ENCODE measurements at places on chromosomes 3 and 15.

- no peak for DNase-seq
These were observed 11.5 kb downstream of the KBTBD13 start for GRCh38 chr15:65087873-65088642.

DNA sequence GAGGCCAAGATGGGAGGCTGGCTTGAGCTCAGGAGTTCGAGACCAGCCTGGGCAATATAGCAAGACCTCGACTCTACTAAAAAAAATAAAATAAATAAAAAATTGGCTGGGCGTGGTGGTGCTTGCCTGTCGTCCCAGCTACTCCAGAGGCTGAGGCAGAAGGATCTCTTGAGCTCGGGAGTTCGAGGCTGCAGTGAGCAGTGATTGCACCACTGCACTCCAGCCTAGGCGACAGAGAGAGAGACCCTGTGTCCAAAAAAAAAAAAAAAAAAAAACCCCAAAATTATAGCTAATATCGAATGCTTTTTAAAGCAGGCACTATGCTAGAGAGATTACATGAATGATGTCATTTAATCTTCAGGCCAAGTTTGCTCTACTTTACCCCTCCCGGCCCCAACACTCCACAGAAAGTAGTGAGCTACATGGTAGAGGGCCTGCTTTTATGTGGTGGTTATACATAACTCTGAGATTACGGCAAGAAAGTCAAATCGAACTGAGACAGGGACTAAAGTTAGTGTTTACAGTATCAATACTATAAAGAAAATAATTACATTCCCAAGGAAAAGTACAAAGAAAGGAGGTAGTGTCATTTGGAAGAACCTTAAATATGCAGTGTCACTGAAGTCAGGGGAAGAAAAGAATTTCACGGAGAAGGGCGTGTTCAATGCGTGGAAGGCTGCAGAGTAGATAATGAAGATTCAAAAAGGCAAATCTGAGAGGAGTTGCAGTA is 1.1 kb downstream of the ADPGK start:
- DNase-seq, result peak; percentile 18

DNA sequence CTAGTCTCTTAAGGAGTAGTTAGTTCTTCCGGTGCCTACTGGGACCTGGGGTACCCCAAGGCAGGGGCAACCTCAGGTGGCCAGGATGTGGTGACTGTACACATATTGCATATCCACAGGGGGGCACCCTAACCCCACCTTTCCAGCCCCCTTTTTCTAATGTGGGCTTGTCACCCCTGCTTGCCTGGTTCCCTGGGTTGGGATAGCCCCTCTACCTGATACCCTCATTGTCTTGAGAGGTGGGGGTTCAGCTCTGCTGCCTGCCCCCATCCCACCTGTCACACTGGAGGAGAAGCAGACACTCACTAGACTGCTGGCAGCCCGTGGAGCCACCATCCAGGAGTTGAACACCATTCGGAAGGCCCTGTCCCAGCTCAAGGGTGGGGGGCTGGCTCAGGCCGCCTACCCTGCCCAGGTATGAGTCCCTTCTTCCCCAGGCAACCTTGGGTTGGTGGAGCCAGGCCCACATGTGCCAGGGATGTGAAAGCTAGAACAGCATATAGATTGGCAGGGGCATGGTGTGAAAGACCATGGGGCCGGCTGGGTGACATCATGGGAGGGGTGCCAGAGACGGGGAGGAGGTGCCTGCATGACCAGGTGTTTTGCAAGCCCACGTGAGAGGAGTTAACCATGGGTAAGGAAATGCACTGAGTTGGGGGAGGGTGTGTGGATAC is 4.0 kb downstream of the GLYCTK start:
- DNase-seq, result no peak

- no peak for DNase-seq
These were observed 52.6 kb upstream of the ABHD10 start for GRCh38 chr3:111926266-111926676.

- no peak for DNase-seq
These were observed 26.8 kb downstream of the NFKBIZ start for GRCh38 chr3:101876142-101876541.

- DNase-seq, result no peak
These were observed 46.9 kb upstream of the DIPK2A start for GRCh38 chr3:143924522-143925285.

DNA sequence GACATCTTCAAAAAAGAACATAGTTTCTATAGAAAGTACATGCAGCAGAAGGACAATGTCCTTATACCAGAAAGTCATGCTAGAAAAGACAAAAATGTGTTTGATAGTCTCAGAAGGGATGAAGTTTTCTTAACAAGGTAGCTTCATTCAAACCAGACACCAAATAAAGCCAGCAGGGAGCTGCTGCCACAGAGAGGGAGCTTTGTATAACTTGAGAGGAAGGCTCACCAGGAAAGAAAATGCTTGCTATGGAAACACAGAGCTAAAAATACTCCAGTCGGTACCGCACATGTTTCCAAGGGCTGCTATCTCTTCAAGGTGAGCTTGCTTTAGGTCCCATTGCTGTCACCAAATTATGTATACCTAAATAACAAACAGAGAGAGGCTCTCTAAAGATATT is 1074.8 kb upstream of the ALCAM start:
- peak; percentile 9 for DNase-seq

All from fibroblast of lung (primary cell).